ENCODE measurements at places on chromosomes 3 and 15.

DNA sequence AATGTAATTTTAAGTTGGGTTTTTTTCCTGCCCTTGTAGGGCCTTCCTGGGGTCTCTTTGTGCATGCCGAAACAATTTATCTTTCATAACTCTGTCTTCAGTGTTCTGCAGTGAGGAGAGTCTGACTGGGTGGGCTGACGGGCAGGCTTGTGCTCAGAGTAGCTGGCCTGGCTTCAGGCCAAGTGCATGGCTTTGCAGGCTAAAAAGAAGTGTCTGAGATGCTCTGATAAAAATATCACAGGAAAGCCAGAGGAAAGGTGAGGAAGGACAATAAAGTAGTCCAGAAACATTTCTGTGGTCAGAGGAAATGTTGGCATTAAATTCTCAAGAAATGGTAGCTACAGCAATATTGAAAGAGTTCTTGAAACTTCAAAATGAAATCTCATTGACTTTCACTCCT is 25.5 kb downstream of the ST3GAL6 start:
- no peak for DNase-seq

DNA sequence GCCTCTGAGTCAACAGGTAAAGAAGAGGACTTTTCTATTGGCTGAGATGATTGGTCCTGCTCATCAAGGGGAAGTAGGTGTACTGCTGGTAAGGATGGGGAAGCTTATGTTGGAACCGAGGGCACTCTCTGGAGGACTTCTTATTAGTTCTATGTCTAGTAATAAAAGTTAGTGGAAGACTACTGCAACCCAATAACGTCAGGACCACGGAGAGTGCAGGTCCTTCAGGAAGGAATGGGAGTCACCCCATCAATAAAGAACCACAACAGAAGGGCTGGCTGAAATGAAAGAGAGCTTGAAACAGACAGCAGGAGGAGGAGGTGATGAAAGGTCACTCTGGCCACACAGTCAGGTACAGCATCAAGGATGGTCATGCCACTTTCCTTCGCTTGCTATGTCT is 68.8 kb upstream of the PRR23E start:
- no peak for DNase-seq

DNA sequence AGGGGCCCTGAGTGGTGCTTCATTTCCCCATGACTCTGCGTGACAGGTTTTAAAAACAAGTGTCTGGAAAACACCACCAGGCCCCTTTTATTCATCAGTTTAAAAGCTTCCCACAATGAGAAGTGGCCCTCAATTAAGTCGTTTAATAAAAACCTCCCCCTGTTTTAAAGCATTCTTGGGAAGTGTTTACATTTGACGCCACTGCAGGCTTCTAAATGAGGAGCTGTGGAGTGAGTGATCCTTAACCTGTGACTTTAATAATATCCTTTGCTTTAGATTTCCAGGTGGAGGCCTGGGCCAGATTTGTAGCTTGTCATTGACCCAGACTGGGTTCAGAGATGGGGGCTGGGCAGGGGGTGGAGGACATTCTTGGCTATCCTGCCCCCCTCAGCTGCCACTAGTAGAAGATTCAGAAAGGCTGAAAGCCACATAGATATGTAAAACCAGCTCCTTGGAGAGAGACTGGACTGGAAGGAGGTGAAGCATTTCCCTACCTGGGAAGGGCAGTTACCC is 11.3 kb downstream of the CGNL1 start:
- no peak for DNase-seq

DNA sequence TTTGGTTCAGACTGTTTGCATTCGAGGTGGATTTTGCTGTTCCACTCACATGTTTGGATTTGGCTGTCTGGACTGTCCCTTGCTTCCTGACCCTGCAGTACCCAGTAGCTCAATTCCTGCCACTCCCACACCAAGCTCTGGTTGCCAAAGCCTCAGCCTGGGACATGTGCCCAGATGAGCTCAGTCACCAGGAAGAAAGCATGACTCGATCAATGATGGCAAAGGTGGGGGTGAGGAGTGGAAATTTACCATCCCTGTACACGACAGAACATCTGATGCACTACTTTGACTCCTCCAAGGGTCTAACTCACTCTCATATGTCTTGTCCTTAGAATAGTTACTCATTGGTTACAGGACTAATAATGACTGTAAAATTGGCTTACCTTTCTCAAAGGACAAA is 45.2 kb downstream of the ZNF385D start:
- DNase-seq: no peak

- DNase-seq: no peak
Observed at GRCh38 chr3:87227835-87228144, 681 bp downstream of the CHMP2B start.

DNA sequence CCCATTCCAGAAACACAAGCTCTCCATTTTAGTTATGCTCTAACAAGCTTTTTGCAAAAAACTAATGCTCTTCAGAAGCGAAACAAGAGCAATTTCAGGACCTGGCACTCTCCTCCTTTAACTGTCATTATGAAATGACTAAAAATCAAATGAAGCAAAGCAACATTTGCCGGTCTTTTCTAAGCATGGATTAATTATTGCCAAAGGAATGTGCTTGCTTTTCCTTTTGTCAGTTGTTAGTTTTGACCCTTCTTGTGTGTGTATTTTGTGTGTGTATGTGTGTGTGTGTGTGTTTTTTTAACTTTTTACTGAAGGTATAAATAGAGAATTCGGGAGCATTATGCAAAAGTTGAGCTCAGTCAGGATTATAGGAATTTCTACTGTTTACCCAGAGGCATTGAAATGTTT is 509.1 kb downstream of the TUSC7 start:
- DNase-seq: no peak

DNA sequence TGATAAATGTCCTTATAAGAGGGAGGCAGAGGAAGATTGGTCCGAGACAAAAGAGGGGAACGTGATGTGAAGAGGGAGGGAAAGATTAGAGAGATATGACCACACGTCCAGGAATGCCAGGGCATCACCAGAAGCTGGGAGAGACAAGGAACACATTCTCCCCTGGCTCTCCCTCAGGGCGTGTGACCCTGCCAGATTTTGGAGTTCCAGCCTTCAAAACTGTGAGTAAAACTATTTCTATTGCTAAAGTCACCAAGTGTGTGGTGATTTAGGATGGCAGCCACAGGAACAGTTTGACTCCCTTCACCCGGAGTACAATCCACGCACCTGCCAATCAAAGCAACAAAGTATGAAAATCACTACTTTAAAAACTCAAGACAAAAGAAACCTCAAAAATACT is 32.1 kb upstream of the TJP1 start:
- no peak for DNase-seq
